Hematopoietic multipotent progenitor cell treated with erythropoietin and hydrocortisone succinate and interleukin-3 and kit ligand, for 8 days (in vitro differentiated cells): ENCODE measurements at places on chromosomes 2 and 18.
A peak's percentile ranks its signal among the peaks of the same experiment; 100 is the strongest.

GRCh38 chr18:69469444-69469919 lies 68.8 kb downstream of the DOK6 start:
- DNase-seq, result peak; percentile 10

- DNase-seq, result no peak
Measured at GRCh38 chr2:209519271-209519670, 95.4 kb downstream of the MAP2 start.

DNA sequence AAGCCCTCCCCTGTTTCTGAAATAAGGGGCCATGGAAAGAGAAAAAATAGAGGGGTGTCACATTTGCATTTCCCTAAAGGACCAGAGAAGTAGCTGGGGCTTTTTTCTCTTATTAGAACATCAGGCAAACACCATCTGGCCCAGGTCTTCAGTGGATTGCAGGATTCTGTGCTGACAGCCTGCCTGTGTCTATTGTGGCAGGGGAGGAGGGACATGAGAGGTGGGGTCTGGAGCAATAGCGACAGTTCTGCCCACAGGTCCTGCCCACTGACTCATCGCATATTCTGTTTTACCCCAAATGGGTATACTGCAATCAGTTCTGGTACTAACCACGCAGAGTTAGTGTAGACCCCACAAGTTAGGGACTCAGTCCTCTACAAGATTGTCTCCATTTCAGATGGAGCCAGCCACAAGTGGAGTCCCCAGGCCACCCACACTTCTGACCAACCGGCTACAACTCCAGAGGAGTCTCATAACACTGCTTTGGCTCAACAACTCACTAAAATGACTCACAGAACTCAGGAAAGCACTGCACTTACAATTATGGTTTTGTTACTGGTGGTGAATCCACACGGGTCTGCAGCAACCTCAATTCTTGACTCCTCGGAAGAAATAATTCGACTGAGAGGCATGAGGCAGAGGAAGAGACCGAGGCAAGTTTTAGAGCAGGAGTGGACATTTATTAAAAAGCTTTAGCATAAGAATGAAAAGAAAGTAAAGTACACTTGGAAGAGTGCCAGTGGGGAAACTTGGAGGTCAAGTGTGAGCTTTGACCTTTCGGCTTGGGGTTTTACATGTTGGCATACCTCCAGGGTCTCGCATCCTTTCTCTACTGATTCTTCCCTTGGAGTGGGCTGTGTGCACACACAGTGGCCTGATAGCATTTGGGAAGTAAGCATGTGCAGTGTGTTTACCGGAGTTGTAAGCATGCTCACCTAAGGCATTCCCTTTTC lies 146.4 kb upstream of the SPATS2L start:
- no peak for DNase-seq

DNA sequence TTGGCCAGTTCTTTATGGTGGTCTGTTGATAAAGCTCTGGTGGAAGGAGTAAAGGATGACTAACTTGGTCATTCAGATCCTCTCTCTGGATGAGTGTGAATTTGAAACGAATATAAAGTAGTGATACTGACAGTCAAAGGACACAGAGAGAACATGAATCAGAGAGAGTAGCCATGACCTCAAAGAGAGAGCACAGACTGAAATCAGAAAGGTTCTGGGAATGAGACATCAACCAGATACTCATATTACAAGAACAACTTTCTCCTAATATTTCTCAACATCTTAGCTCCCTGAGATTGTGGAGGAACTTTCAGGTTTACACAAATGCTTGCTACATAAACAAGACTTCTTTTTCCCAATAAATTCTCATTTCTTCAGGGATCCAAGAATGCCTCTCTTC lies 849.1 kb upstream of the CHAC2 start:
- no peak for DNase-seq

- DNase-seq, result no peak
Measured at GRCh38 chr2:57376985-57377384, 669.6 kb upstream of the VRK2 start.

GRCh38 chr2:42755191-42755880 lies 8.6 kb downstream of the OXER1 start:
- no peak for DNase-seq

DNA sequence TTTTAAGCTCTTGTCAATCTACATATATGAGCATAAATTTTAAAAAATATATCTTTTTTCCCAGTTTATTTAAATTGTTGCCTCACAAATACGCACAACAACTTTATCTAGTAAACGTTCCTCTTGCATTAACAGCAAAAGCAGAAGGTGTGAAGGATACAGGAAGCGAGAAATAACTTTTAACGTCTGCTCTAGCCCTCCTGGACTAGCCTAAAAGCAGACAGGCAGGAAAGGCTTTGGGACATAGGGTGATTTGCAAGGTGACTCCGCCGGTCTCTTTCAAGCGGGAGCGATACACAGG lies 434 bp upstream of the DUSP19 start:
- no peak for DNase-seq

GRCh38 chr2:233311241-233311926 lies 3.8 kb downstream of the SAG start:
- DNase-seq, result no peak

DNA sequence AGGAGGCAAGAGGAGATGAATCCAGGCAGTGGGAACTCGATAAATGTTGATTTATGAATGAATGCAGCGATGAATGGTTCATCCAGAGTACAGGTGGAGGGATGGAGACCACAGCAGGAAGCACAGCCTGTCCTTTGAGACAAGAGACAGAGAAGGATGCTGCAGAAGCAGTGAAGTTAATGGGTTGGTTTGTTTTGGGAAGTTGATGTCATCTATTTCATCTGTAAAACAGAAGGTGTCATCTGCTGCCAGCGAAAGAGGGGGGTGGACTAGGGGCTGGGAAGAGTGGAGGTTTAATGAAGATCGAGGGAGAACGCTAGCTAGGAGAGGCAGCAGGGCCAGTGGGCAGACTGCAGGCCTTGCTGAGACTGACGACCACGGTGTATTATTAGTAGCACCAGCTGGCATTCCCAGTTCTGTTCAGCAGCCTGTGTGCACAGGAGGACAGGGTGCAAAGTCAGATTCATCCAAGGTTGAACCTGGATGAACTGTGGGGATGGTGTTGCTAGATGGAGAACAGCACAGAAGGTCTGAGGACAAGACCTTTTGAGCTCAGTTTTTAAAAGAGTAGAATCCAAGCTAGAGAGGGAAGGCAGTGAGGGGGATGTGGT lies 120.3 kb upstream of the CAPN13 start:
- no peak for DNase-seq

GRCh38 chr2:7109533-7109885 lies 192.3 kb downstream of the RNF144A start:
- DNase-seq, result no peak

- DNase-seq, result no peak
Measured at GRCh38 chr2:603427-603826, 73.8 kb downstream of the TMEM18 start.

GRCh38 chr2:159146996-159147666 lies 139.4 kb downstream of the WDSUB1 start:
- DNase-seq, result peak; percentile 99

GRCh38 chr2:7971248-7971647 lies 710.6 kb upstream of the ID2 start:
- no peak for DNase-seq

GRCh38 chr2:47422560-47422959 lies 19.6 kb downstream of the MSH2 start:
- no peak for DNase-seq

- DNase-seq, result no peak
Measured at GRCh38 chr2:202030691-202031090, 3.0 kb upstream of the FZD7 start.
